ENCODE measurements at places on chromosomes 5 and 9.

GRCh38 chr5:133712562-133712961 lies 100.2 kb upstream of the FSTL4 start:
- DNase-seq, result no peak

GRCh38 chr5:176996780-176997179 lies 9.8 kb downstream of the UIMC1 start:
- DNase-seq, result no peak

DNA sequence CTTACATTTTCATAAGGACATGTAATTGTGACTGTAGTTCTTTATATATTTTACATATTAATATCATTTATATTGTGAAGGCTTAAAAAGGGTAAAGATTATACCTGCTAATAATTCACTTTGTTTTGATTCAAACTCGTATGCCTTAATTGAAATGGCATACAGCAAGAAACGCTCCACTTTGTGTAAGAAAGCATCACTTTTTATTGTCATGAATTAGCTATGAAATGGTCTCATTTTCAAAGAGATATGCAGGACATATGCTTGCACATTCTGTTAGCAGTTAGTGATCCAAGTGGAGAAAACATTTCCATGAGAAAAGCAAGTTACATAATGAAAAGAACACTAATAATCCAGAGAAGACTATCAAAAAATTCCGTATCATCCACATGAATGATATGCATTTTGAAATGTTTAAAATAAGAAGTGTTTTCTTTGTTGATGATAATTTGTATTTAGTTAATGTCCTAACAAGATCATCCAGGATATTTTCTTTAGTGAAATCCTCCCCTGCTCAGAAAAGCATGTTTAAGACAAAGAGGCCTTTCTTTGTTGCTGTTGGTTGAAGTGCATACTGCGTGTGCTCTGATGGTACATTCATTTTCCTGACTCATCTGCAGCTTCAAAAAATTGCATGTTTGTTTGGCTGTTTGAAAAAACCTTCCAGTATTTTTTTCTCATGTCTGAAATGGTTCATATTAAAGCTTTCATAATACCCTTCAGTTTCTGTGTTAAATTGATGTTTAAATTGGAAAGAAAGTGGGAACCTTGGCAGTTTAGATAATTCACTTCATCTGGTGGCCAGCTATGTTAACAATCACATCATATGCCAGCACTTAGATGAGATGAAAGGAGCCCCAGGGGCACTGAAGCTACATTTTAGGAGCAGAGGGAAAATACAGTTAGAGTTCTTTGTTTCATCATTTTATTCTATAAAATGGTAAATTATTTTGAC lies 242.2 kb downstream of the CSNK1G3 start:
- no peak for DNase-seq

DNA sequence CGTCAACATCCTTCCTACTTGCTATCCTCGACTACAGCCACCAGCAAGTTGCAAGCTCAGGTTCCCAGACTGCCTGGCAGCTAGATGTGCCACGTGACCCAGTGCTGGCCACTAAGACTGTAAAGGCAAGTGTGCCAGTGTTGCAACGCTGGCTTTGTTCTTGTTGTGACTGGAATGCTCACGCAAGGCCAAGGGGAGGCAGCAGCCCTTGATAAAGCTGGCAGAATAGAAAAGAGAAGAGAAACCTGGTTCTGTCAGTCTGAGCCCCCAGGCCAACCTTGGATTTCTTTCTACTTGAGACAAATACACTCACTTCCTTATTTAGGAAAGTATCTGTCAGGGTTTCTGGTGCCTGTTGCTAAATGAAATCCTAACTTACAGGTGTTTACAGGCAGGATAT lies 113.0 kb downstream of the KLHL3 start:
- DNase-seq, result no peak

GRCh38 chr5:69484891-69485290 lies 7.7 kb upstream of the OCLN start:
- no peak for DNase-seq

DNA sequence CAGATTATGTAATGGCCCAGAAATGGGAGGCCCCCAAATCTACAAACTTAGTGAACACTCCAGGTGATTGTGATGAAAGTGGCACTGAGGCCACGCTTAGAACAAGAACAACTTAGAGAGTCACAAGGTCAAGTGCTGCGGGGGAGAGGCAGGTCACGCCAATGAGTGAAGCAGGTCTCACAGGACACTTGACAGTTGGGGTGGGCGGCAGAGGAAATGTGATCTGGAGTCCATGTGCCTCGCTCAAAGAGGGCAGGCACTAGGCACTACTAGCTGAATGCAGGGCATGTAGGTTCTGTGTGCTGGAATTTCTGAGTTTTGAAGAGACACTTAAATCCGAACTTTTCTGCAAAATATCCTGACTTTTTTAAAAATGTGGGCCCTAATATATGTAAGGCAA lies 193.2 kb upstream of the RORB start:
- no peak for DNase-seq

- DNase-seq, result peak; percentile 52
Measured at GRCh38 chr9:35114840-35115628, 628 bp downstream of the ATOSB start.

- no peak for DNase-seq
Measured at GRCh38 chr5:76804266-76804665, 14.6 kb upstream of the F2RL1 start.
